ENCODE measurements at places on chromosomes 7 and 10. TPM values are rescaled to one million over a fixed set of nuclear protein-coding genes. Genes with fewer than 3 reads are reported as not detected.

Gene PPP1R9A
- 6.3 TPM for total RNA-seq

Gene FAM24B
- total RNA-seq, result 17.1 TPM

Gene ZNF425
- 3.3 TPM for total RNA-seq

Gene FAM237B
- total RNA-seq, result not detected

- H3K27ac ChIP-seq, result no peak overlapping the region
- no peaks in the 10 kb centered on the region for H3K36me3 ChIP-seq
- H3K27me3 ChIP-seq, result no peaks in the 10 kb centered on the region
- DNase-seq, result no peak
These were observed 424.7 kb upstream of the FOXK1 start for GRCh38 chr7:4257146-4258111.

- peaks cover 14% of the 10 kb centered on the region for H3K27me3 ChIP-seq
- H3K4me3 ChIP-seq, result no peak overlapping the region
- peaks cover 9% of the 10 kb centered on the region for H3K4me1 ChIP-seq
- no peaks in the 10 kb centered on the region for H3K36me3 ChIP-seq
- no peak overlapping the region for H3K27ac ChIP-seq
These were observed 133.1 kb upstream of the PPP1R3A start for GRCh38 chr7:114051871-114052331.

Measured in MCF 10A (cell line).